ENCODE measurements at places on chromosomes 6 and 20.

- no peak for DNase-seq
Measured at GRCh38 chr6:1562171-1562955, 47.4 kb upstream of the FOXC1 start.

- DNase-seq, result no peak
Measured at GRCh38 chr6:105587349-105588122, 184.7 kb upstream of the PREP start.

DNA sequence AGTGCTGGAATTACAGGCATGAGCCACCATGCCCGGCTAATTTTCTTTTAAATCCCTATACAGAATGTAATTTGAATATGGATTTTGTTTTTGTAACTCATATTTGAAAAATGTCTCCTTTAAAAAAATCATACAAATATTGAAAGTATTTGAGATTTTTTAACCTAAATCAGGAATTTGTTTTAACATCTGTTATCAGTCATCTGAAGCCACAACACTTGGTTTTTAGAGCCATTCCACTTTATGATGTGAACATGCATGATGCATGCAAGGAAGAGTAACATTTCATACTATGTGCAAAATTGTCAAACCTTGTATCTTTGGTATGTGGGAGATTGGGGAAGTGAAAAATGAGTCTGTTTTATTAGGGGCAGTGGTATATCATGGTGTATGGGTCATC lies 124.5 kb upstream of the AHI1 start:
- DNase-seq, result no peak

DNA sequence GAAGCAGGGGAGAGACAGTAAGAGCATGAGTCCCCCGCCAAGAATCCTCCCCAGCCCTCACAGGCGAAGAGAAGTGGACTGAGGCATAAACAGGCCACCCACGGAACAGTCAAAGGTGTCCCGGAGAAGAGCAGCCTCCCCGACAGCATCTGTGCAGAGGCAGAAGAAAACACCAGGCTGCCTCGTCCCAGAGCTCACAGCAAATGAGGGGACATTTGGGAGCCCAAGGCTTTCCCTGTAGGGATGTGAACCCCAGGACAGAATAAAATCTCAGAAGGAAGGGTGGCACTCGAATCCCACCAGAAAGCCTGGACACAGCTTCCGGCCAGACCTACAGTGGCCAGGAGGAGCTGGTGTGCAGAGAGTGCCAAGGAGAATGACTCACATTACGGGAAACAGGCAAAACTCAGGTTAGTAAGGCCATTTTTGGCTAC lies 90.4 kb downstream of the DLL1 start:
- no peak for DNase-seq

DNA sequence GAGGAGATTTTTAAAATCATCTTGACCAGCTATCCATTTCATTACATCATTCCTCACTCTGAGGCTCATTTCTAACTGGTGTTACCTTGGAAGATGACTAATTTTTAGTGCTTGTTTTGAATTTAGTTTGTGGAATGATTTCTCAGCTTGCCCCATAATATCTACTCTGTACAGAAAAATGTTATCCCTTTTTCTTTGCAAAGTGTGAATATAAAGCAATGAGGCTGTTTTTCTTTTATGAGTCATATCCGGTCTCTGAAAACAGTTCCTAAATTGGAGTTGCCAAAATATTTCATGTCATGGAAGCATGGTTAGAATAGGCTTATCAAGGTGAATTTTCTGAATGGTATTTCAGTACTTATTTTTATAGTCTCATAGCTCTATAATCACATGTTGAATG lies 43.8 kb downstream of the FUT9 start:
- no peak for DNase-seq

DNA sequence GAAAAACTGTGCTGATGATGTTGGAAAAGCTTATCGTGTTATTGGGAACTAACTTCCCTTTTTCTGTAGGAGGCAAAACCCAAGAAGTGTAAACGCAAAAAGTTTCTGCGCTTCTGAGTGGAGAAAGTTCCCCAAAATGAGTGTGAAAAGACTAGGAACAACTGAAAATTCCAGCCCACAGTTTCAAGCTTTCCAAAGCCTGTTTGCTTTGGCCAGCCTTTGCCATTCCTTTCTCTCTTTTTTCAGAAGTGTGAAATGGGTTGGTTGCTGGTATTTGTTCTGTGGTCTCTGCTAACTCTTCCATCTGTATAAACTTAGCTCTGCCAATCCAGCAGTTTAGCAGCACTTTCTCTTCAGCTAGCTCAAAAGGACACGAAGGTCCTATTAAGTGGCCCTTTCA lies 491.3 kb downstream of the MAFB start:
- DNase-seq, result no peak

GRCh38 chr20:44041001-44041400 lies 126.3 kb downstream of the TOX2 start:
- DNase-seq, result no peak

DNA sequence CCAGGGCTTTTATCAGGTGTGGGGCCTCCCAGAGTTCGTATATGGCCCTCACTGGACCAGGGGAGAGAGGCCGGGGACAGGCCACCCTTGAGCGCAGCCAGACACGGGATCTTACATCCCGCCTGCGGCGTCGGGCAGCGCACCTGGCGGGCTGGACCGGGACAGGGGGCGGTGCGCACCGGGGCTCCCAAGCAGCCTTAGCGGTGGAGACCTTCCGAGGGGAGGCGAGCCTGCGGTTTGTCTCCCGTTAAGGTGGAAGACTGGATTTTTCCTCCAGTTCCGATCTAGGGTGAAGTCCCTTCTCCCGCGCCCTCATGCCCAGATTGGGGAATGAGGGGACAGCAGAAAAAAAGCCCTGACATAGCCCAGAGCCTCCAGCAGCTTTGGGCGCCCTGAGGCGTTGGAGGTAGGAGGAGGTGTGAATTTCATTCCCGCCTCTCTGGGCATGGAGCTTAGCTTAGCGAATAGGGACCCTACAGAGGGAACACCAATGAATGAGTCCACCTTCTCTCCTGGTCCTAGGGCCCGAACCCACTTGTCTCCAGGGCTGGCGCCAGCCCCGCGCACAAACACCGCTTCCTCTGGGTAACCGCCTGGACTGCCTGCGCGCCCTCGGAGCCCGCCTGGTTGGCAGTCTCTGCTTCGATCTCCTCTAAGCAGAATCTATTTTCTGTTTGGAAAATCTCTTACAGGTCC lies 6.7 kb upstream of the LAMP5 start:
- no peak for DNase-seq

- no peak for DNase-seq
Measured at GRCh38 chr6:73893696-73894095, 197.7 kb downstream of the CD109 start.

GRCh38 chr6:88360203-88360797 lies 194.2 kb upstream of the CNR1 start:
- DNase-seq, result no peak

DNA sequence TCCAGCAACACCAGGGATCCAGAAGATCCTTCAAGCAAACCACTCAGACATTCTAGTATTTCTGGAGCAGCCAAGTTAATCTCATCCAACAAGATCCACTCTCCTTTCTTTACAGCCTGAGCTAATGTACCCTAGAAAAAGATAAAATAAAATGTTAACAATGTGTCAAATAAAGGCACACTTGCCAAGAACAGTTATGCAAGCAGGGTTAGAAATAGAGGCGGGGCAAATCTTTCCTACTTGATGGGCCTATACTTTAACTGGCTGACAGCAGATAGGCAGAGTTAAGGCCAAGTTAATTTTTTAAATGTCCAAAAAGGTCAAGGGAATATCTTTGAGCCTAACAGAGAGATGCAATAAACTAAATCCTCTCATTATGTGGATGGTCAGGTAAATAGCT lies 60.8 kb downstream of the MDN1 start:
- no peak for DNase-seq

DNA sequence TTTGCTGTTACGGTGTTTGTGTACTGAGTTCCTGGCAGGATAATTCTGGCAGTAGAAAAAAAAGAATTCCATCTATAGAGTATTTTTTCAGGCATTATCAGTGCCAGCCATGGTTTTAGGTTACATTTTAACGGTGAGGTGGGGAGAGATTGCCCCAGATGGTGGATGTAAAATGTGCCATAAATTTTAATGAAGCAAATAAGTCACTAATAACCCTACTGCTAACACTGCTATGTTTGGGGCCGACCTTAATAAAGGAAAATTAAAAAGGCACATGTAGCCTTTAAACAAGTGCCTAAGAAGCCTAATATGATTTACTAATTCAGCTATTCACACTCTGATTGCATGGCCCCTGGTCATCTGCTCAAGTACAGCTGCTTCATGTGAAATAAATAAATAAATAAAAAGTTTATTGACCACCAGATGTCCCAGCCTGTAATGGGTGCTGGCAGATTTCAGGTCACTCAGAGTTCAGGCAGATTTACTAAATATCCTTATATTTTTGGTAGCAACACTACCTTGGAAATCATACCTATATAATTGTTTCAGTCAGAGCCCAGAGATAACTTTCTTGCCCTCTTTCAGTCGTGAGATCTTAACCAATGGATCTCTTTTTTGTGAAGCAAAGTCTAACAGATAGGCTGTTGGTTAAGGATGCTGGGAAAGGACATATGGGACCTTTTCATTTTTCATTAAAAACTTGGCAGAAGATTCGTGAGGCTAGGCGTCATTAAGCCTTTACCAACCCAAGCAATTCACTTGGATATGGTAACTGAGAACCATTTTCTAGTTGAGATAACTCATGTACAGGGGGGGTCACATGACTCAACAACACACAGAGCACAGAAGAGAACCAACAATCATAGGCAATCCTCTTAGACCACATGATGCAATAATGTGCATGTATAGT lies 495.0 kb upstream of the NRSN1 start:
- DNase-seq, result no peak

- DNase-seq, result no peak
Measured at GRCh38 chr6:144162977-144163376, 12.7 kb downstream of the STX11 start.

DNA sequence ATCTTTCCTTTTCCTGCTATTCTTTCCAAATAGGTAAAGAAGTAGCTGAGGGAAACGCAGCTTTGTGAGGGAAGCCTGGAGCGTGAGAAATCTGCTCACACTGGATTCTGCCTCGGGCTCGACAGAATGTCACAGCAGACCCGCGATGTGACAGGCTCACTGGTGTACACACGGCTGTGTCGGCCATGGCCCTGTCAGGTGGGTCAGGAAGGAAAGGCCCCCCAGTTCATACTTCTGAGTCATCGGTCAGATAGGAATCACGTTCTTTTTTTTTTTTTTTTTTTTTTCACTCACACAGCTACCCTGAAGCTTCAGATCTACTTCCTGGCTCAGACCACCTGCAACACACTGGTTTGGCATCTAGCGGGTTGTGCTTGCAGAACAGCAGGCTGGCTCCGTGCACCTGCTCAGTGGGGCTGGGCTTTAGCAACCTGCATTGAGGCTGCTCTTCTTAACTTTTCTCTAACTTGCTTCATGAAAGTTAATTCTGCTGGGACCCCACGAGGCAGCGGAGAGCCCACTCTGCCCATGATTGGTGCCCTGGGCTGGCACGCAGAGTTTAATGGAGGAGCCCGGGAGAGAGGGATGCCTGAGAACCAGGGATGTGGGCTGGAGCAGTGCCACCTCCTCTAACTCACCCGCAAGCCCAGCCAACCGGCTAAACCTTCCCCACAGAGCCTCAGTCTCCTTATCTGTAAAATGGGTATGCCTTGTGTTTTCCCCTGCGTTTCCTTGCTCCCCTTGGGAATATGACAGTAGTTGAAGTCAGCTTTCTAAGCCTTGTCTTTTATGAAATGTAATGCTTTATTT lies 61.5 kb upstream of the FNDC1 start:
- DNase-seq, result no peak

DNA sequence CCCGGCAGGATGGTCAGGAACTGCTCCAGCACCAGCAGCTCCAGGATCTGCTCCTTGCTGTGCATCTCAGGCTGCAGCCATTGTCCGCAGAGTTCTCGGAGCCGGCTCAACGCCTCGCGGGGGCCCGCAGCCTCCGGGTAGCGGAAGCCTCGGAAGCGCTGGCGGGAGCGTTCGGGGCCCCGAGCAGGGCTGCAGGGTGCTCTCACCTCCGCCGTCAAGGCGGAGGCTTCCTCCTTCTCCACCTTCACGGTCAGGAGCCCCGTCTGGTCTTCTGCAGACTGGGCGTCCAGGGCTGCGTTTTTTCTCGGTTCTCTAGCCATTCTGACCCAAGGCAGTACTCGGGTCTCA lies 434 bp downstream of the ZKSCAN4 start:
- DNase-seq, result no peak

DNA sequence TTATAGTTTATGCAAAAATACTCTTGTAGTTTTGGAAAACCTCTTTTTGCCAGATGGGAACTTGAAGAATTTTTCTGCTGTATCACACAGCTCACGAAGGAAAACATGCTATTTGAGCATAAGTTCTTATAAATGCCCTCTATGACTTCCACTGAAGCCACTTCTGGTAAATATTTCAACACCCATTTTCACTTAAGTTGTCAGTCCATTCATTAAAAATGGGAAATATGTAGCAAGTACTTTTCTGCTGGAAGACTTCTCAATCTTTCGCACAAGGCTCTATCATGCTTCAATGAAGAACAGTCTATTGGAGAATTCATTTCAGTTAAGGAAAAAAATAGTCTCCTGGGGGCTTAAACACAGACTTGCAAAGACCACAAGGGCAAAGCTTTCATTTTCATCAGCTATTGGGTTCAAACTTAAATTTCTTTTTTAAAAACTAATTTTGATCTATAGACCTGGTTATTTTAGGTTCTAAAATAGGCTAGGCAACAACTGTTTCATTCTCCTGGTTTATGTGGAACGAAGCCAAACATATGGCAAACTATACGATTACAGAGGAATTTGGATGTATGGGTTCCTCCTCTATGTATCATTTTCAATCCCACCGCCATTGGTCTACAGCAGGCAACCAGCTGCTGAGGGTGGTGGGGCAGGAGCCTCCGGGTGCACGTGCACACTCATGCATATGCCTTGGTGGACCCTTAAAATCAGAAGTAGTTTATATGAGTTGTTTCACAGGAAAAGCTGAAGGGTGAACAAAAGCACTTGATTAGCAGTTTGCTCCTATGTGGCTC lies 38.7 kb downstream of the LAMA4 start:
- DNase-seq, result no peak

GRCh38 chr20:61886721-61887595 lies 178.7 kb downstream of the TAF4 start:
- no peak for DNase-seq

DNA sequence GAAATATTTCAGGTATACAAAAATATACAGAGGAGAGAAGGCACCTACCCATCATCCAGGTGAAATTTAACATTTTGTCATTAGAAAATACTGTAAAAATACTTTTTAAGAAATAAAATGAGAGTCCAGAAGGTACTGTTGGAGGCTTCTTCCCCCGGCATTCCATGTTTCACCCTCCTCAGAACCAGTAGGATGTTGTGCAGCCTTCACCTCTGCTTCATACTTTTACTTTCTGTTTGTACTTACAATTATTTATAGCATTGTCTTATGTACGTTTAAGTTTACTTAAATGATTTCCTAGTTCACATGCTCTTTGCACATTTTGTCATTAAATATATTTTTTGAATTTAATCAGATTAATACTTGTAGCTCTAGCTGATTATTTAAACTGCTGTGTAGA lies 30.9 kb downstream of the TMEM200A start:
- DNase-seq, result no peak

- no peak for DNase-seq
Measured at GRCh38 chr20:64186071-64186598, 21.9 kb downstream of the MYT1 start.
